ENCODE measurements at places on chromosomes 7 and 10.

- no peak for DNase-seq
Observed at GRCh38 chr7:28136420-28136819, 44.2 kb downstream of the JAZF1 start.

- no peak for DNase-seq
Observed at GRCh38 chr7:5207131-5207530, 17.1 kb downstream of the WIPI2 start.

- DNase-seq: no peak
Observed at GRCh38 chr10:28777911-28778310, 100.6 kb downstream of the BAMBI start.

GRCh38 chr7:70944516-70944915, 187.4 kb upstream of the GALNT17 start:
- no peak for DNase-seq

DNA sequence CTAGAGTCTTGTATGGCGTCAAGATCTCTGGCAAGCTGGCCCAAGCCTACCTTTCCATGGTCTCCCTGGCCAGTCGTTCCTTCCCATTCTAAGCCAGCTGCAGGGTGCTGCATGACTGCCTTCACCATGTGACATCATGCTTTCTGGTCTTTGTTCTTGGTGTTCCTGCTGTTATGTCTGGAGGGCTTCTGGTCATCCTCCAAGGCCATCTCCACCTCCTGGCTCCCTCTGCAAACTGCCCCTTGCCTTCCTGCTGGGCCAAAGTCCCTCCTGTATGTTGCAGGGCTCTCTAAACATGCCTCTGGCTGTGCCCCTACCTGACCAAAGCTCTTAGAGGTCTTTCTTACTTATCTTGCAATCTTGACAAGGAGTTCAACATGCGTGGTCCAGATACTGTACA, 44.4 kb upstream of the SHH start:
- no peak for DNase-seq

DNA sequence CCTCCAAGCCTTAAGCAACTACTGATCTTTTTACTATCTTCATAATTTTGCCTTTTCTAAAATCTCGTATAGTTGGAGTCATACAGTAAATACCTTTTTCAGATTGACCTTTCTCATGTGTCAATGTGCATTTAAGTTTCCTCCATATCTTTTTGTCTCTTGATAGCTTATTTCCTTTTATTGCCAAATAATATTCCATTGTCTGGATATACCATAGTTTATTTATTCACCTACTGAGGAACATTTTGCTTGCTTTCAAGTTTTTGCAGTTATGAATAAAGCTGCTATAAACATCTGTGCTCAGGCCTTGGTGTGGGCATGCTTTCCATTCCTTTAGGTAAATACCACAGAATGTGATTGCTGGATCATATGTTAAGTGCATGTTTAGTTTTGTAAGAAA, 161.2 kb upstream of the GNAI1 start:
- no peak for DNase-seq

DNA sequence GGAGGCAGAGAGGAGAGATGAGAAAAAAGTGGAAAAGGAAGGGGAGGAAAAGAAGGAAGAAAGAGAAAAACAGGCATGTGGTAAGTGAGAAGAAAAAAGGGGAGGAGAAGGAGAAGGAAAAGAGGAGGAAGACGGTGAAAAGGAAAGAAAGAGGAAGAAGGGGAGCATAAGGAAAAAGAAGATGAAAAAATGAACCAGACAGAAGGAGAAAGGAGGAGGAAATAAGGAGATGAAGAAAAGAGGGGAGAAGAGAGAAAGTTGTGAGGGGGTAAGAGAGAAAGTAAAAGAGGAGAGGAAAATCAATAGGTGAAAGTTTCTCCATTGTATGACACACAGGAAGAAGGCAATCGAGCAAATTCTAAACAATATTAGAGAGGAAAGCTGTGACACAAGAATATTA, 663.8 kb downstream of the GRID1 start:
- DNase-seq: no peak

- DNase-seq: no peak
Observed at GRCh38 chr7:55427800-55428199, 62.7 kb downstream of the LANCL2 start.

GRCh38 chr10:100838986-100839385, 73.8 kb upstream of the SLF2 start:
- DNase-seq: no peak

- no peak for DNase-seq
Observed at GRCh38 chr10:32360241-32360640, 13.3 kb upstream of the EPC1 start.

GRCh38 chr10:5601826-5602495, 64.4 kb downstream of the ASB13 start:
- no peak for DNase-seq

DNA sequence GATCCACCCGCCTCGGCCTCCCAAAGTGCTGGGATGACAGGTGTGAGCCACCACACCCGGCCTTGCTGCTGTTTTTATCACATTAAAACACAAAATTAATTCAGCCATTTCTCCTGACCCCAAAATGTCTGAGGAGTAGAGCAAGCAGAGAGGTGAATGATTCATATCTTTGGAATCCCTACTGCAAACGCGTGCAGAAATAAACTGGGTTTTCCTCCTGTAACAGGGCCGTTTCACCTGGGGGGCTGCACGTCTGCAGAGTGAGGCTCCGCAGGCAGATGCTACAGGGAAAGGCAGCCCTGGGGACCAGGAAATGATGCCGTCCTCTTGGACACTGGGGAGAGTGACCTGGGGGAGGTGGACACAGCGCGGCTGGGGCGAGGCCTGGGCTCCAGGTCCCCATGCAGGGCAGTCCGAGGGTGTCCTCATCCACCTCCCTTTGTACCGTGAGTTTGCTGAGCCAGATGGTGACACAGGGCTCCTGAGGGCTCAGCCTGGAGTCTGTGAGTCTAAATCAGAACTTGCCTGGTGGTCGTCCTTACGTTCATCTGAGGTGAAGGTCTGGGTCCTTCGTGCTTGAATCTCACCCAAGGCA, 41.9 kb downstream of the PDGFA start:
- DNase-seq: no peak

DNA sequence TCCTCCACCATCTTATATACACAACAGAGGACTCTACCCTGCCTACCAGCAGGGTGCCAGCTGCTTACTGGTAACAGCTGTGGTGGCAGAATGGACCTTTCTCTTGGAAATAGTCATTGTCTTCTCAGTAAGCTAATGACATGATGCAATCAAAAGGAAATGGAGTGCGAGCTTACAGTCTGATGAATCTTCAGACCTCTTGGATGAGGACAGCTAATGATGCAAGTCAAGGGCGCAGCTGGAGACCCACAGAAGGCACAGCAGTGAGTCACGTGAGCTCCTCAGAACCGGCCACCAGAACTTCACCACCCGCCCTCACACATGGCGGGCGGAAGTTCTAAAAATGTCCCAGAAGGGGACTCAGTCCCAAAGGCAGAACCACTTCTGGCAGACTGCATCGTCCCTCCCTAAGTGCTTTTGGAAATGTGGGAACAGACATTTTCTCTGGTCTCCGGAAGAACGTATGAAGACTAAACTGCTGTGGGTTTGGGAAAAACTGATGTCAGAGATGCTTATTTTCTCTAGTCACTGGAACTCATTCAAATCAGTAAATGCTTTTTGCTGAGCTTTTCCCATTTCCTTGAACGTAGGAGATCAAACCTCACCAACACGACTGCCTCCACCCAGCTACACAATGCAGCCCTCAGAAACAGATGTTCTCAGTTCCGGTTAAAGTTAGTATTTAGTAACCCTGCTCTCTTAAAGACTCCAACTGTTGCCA, 96.4 kb downstream of the FAS start:
- peak; percentile 90 for DNase-seq

DNA sequence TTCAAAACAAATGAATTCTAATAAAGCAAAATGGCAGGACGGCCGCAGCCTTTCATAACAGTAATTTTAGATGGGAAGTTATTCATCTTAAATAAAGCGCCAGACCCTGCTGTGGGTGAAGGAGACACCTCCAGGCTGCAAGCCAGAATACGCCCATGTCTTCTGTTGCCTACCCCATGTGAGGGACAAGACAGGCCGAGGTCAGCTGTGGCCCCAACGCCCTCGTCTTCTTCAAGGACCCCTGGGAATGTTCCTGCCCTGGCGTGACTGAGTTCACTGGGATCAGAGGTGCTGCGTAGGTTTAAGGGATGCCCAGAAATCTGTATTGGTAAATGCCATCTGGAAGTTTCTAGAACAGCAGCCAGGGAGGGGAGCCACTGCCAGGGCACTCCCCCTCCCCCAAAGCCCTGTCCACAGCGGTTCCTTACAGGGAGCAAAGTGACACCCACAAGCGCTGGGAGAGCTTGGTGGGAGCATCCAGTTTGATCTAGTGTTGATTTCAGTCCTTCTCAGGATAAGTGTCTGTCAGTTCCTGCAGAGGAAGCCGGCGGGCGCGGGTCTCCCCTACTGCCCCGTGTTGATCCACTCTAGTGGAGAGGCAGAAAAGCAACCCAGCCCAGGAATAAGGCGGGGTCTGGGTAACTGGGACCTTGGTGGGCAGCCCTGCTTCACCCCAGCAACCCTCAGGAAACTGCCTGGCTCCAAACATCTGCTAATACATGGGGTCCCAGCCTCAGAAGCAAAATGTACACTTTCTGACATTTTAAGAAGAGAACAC, 20.6 kb downstream of the PAPOLB start:
- no peak for DNase-seq

GRCh38 chr7:117446220-117446815, 19.0 kb upstream of the ASZ1 start:
- DNase-seq: no peak

DNA sequence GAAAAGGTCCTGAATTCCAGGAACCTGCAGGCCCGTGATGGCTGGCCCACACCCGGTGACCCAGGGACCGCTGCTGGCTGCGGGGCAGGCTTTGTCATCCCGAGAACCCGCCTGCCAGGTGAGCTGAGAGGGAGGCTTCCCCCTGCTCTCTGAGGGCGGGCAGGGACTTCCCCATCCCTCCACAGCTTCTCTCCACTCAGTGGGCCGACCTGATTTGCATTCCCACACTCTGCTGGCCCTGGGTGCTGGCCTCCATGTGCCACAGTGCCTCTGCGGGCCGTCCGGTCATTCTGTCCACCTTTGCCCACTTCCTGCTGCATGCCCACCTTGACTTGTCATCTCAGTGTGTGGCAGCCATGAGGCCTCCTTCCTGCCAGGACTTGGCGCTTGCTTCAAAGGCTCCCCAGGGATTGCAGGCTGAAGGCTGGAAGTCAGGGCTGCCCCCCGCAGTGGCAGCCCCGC, 35.3 kb downstream of the PALD1 start:
- no peak for DNase-seq

DNA sequence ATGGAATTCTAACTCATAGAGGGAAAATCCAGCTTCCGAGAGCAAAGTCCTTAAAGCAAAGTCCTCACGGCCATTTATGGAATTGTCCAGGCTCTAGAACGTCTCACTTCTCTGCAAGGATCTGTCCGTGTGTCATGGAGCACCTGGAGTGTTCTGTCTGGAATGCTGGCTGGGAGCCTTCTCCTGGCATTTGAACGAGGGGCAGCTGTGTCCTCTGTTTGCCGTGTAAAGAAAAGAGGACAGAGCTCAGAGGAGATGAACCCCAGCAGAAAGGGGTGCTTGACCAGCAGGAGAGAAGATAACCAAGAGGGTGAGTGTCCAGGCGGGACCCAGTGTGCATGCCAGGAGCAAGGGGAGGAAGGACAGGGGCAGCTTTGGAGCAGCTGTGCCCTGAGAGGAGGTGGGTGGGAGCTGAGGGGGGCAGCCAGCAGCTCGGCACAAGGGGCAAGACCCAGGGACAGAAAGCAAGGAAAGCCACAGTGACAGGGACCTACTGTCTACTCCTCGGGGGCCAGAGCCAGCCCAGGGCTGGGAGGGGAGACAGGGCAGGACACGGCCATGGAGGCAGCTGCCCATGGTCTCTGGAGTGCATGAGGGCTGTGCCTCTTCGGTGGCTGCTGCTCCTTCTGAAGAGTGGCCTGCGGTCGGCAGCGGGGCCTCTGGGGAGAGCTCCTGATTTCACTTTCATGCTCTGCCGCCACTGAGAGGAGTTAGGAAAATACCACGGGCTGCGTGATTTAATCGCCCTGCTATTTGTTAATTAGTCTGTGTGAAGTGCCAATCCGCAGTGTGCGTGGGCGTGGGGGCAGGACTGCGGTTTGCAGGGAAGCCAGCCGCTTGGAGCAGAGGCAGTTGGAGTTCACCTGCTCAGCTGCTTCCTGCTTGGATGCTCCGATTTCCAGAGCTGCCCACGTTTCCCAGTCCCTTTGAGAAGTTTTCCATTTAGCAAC, 149.3 kb upstream of the SHH start:
- DNase-seq: no peak

DNA sequence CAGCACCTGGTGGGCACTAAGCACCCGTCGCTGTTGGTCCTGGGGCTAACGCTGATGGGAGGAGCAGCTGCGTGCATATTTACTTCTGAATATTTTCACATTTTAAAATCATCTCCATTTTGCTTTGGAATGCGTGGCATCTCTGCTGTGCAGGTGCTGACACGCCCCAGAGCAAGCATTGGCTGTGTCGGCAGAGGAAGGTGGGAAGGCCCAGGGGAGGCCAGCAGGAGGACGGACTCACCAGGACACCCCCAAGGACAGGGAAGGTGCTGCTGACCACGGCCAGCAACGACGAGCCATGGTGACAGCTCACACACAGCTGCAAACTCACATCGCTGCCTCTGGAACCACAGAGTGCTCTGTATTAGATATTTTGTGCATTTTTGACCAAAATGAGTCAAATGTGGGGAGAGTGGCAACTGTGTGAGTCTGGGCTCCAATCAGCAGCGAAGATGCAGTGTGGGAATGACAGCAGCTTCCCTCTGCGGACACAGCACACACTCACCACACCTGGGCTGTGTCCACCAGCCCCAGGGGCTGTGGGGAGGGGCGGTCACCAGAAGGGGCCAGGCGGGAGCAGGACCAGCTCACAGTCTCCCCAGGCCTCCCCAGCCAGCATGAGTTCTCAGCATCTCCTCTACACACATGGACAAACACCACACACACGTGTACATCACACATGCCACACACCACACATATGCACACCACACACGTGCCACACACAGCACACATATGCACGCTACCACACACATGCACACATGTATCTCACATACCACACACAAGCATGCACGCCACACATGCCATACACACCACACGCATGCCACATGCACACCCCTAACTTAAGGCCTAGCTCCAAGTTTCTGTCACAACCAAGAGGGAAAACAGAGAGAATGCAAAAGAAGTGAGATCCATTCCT, 58.2 kb downstream of the PTPRN2 start:
- no peak for DNase-seq

GRCh38 chr10:79238158-79238520, 109.1 kb upstream of the PPIF start:
- no peak for DNase-seq

- no peak for DNase-seq
Observed at GRCh38 chr10:111077479-111077784, 603 bp downstream of the ADRA2A start.

DNA sequence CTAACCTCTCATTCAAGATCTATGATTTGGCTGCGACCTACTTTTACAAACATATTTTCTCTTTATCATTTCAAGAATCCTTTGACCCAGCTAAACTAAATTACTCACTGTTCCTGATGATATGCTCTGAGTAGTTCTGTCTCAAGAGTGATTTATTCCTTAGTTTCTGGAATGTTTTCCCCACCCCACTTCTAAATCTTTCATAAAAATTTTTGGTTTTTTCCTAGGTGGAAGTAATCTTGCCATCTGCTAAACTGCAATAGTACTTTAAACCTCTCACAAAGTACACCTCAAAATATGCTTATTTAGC, 170.8 kb downstream of the DNAJC1 start:
- DNase-seq: no peak

GRCh38 chr7:95840953-95841950, 68.9 kb downstream of the DYNC1I1 start:
- DNase-seq: no peak
